ENCODE measurements at places on chromosomes 11 and 22. TPM values are rescaled to one million over a fixed set of nuclear protein-coding genes. Genes with fewer than 3 reads are reported as not detected.

MIAT gene
- 0.53 TPM for total RNA-seq

CNIH2 gene
- total RNA-seq = 0.78 TPM

LRRC32 gene
- 117 TPM for total RNA-seq

BARX2 gene
- not detected for total RNA-seq

KBTBD4 gene
- total RNA-seq = 16.6 TPM

GCAT gene
- 19.7 TPM for total RNA-seq

HBE1 gene
- not detected for total RNA-seq

ISX gene
- not detected for total RNA-seq

- H3K27me3 ChIP-seq = no peaks in the 10 kb centered on the region
- H3K4me1 ChIP-seq = peaks cover 9% of the 10 kb centered on the region
- H3K36me3 ChIP-seq = no peaks in the 10 kb centered on the region
Observed at GRCh38 chr11:33645686-33646085, 54.9 kb downstream of the C11orf91 start.

GRCh38 chr11:37858398-37858797, 1260.4 kb upstream of the RAG2 start:
- H3K36me3 ChIP-seq = no peaks in the 10 kb centered on the region
- DNase-seq = peak; percentile 3
- H3K4me1 ChIP-seq = no peaks in the 10 kb centered on the region
- no peaks in the 10 kb centered on the region for H3K27me3 ChIP-seq
- no peak overlapping the region for H3K27ac ChIP-seq

GRCh38 chr11:2389377-2390026, 11.0 kb upstream of the TSSC4 start:
- no peak overlapping the region for H3K4me3 ChIP-seq
- H3K27me3 ChIP-seq = no peaks in the 10 kb centered on the region
- H3K27ac ChIP-seq = no peak overlapping the region
- peaks cover 2% of the 10 kb centered on the region for H3K36me3 ChIP-seq
- H3K4me1 ChIP-seq = peaks cover 9% of the 10 kb centered on the region

DNA sequence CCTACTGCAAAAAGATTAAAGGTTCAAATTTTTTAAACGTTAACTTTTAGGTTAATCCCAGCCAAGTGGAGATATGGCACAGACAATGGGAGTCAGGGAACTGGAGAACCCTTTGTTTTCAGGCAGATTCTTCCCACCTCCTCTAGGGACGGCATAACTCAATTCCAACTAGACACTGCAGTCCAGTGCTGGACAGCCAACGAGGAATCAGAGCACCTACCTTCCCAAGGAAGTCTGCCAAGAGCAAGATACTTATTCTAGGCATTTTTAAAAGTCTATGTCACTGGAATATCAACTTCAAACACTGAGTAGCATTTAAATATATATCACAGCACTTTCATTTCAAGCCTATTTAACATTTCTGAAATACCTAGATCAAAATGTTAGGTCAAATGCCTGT, 7.3 kb downstream of the CADM1 start:
- H3K36me3 ChIP-seq = no peaks in the 10 kb centered on the region
- H3K4me1 ChIP-seq = no peaks in the 10 kb centered on the region
- H3K27ac ChIP-seq = no peak overlapping the region
- no peak for DNase-seq
- H3K4me3 ChIP-seq = no peak overlapping the region

GRCh38 chr22:23072077-23072910, 2.0 kb downstream of the GNAZ start:
- no peak overlapping the region for H3K4me3 ChIP-seq
- DNase-seq = no peak
- H3K27ac ChIP-seq = no peak overlapping the region

- no peaks in the 10 kb centered on the region for H3K27me3 ChIP-seq
- H3K4me3 ChIP-seq = no peak overlapping the region
- H3K27ac ChIP-seq = no peak overlapping the region
- H3K4me1 ChIP-seq = no peaks in the 10 kb centered on the region
- H3K36me3 ChIP-seq = no peaks in the 10 kb centered on the region
- DNase-seq = no peak
Observed at GRCh38 chr11:98572941-98573340, 447.8 kb upstream of the CNTN5 start.

DNA sequence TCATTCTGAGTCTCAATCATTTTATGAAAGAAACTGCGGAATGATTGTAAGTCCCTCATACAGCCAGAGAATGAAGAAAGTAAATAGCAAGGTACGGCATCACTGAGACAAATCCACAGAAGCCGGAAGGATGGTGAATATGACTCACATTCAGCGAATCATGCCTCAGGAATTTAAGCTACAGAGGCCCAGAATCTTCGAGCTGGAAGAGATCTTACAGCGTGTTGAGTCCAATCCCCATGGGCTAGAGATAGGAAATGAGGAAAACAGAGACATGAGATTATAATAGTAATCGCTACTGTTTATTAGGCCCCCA, 173.2 kb downstream of the KIF18A start:
- peaks cover 18% of the 10 kb centered on the region for H3K4me1 ChIP-seq
- no peaks in the 10 kb centered on the region for H3K27me3 ChIP-seq
- DNase-seq = peak; percentile 62
- H3K4me3 ChIP-seq = no peak overlapping the region
- H3K27ac ChIP-seq = peak overlapping the region; percentile 78

- no peak overlapping the region for H3K4me3 ChIP-seq
- no peak overlapping the region for H3K27ac ChIP-seq
- H3K36me3 ChIP-seq = no peaks in the 10 kb centered on the region
- no peaks in the 10 kb centered on the region for H3K27me3 ChIP-seq
Observed at GRCh38 chr11:19444231-19444630, 203.5 kb upstream of the E2F8 start.

- H3K36me3 ChIP-seq = no peaks in the 10 kb centered on the region
- no peaks in the 10 kb centered on the region for H3K27me3 ChIP-seq
- H3K4me3 ChIP-seq = no peak overlapping the region
Observed at GRCh38 chr22:35938226-35938625, 90.4 kb downstream of the RBFOX2 start.

GRCh38 chr11:20336056-20336455, 27.5 kb upstream of the HTATIP2 start:
- H3K4me1 ChIP-seq = no peaks in the 10 kb centered on the region
- H3K36me3 ChIP-seq = no peaks in the 10 kb centered on the region
- H3K27ac ChIP-seq = no peak overlapping the region
- H3K27me3 ChIP-seq = peaks cover 61% of the 10 kb centered on the region
- no peak for DNase-seq

DNA sequence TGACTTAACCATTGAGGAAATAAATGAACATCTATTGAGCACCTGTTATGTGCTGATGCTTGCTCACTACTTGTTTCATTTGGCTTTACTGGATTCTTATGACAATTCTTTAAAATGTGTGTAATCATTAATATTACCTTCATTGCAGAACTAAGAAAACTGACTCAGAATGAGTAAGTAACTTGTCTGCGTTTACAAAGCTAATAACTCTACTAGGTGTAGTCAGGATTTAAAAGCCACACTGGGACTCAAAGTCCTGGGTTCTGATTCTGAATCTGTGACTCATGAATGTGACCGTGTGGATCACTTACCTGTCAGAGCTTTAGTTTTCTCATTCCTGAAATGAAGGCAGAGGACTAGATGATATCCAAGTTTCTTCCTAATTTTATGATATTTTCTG, 23.4 kb upstream of the KIRREL3 start:
- H3K36me3 ChIP-seq = no peaks in the 10 kb centered on the region
- no peak overlapping the region for H3K4me3 ChIP-seq
- no peak for DNase-seq
- no peak overlapping the region for H3K27ac ChIP-seq
- H3K4me1 ChIP-seq = no peaks in the 10 kb centered on the region
- H3K27me3 ChIP-seq = no peaks in the 10 kb centered on the region

DNA sequence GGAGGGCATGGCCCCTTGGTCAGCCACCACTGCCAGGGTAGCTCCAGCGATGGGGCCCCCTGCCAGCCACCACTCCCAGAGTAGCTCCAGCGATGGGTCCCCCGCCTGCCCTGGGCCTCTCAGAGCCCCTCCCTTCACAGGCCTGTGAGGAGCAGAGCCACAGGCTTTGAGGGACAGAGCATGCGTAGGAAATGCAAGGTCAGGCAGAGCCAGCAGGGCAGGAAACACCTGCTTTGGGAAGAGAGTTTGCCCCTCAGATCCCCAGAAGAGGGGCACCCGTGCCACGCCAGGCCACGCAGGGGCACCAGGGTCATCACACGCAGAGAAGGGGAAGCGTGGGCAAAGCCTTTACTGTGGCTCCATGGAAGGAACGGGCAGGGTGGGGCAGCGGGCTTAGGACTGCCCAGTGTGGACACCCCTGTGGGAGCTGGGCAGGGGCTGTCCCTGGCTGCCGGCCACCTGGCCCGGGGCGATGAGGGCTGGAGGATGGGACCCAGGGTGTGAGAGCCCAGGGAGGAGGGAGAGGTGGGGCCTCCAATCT, 477.8 kb downstream of the BRD1 start:
- no peak overlapping the region for H3K27ac ChIP-seq
- H3K4me3 ChIP-seq = no peak overlapping the region
- DNase-seq = no peak
- no peaks in the 10 kb centered on the region for H3K36me3 ChIP-seq
- H3K4me1 ChIP-seq = no peaks in the 10 kb centered on the region

DNA sequence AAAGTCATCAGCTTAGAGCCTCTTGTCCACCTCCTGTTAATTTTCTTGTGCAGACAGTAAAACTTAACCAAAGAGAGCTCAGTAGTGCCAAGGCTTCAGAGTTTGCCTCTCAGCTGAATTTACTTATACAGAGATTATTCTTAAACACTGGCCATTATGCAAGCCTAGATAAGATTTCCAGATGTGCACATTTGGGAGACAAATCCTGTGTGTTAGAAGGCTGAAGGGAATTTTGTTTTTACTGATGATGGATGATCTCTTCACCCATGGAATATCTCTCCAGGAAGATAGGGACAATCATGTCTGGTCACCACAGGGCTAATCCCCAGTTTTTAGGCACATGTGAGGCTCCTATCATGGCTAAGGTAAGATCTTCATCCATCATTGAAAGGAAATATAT, 157.6 kb upstream of the FAT3 start:
- no peak overlapping the region for H3K4me3 ChIP-seq
- DNase-seq = no peak
- H3K36me3 ChIP-seq = no peaks in the 10 kb centered on the region
- no peaks in the 10 kb centered on the region for H3K4me1 ChIP-seq

- no peak overlapping the region for H3K4me3 ChIP-seq
- H3K27ac ChIP-seq = no peak overlapping the region
- H3K36me3 ChIP-seq = peaks cover 2% of the 10 kb centered on the region
Observed at GRCh38 chr22:49915610-49916009, 2.6 kb downstream of the ALG12 start.

GRCh38 chr11:60077981-60078380, 10.5 kb upstream of the MS4A2 start:
- H3K4me3 ChIP-seq = no peak overlapping the region
- no peak for DNase-seq
- no peak overlapping the region for H3K27ac ChIP-seq
- peaks cover 2% of the 10 kb centered on the region for H3K4me1 ChIP-seq
- peaks cover 2% of the 10 kb centered on the region for H3K27me3 ChIP-seq

DNA sequence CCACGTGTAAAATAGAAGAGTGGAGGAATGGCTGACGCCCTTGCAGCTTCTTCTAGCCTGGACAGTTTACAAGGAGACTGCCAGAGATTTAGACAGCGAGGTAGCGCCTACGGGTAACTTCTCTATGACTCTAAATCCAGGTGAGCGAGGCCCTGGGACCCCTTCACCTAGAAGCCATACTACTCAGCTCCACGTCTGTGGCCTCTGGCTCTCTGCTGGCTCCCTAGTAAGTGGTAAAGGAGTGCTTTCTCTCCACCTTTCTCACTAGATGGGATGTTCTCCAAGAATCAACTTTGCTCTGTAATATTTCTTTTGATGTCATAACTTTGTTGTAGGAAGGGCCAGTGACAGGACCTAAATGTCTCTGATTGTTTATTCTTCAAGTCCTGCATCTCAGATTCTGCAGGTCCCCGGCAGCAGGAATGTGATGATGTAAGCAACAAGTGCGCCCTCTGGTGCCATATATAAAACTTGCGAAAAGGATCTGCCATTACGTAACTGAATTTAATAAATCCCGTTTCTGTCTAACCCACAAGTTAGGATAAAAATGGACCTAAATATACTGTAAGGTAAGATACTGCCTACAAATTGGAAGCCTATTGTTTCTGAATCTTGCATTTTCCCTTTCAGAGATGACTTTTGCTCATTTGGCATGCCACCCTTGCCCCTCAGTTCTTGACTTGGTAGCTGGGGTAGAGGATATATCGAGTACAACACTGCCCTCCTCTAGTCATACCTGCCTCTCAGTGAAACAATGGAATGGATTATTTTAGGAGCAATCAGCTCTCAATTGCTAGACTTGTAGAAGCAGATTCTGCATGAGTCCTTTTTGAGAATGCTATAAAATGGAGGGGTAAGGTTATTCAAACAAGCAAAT, 11.0 kb upstream of the PTPN5 start:
- no peak overlapping the region for H3K27ac ChIP-seq
- no peak overlapping the region for H3K4me3 ChIP-seq
- DNase-seq = peak; percentile 69
- peaks cover 3% of the 10 kb centered on the region for H3K4me1 ChIP-seq
